ENCODE measurements at places on chromosomes 1 and 21. TPM values are rescaled to one million over a fixed set of nuclear protein-coding genes. Genes with fewer than 3 reads are reported as not detected.

The LAMC1 gene
- total RNA-seq, result 87.0 TPM

The ARTN gene
- total RNA-seq, result not detected

The LEFTY1 gene
- total RNA-seq, result not detected

The CELA3A gene
- not detected for total RNA-seq

The CD84 gene
- total RNA-seq, result 2.6 TPM

The TCHH gene
- 0.04 TPM for total RNA-seq

The GPR52 gene
- not detected for total RNA-seq

The HORMAD1 gene
- total RNA-seq, result 0.48 TPM

The SLC44A3 gene
- total RNA-seq, result 0.39 TPM

The LRRC40 gene
- 7.4 TPM for total RNA-seq

The CFHR3 gene
- total RNA-seq, result not detected

The CR1 gene
- total RNA-seq, result 1.8 TPM

The CYP4X1 gene
- 1.7 TPM for total RNA-seq

The WASF2 gene
- total RNA-seq, result 29.4 TPM

The ATP6V0B gene
- 105 TPM for total RNA-seq

The PLA2G2C gene
- not detected for total RNA-seq

The NID1 gene
- 22.2 TPM for total RNA-seq

The TAF5L gene
- 15.9 TPM for total RNA-seq

The B3GALT5 gene
- not detected for total RNA-seq

The SPRR4 gene
- not detected for total RNA-seq

The REG4 gene
- total RNA-seq, result not detected

The SLC5A9 gene
- total RNA-seq, result not detected

The ADAMTSL4 gene
- 37.9 TPM for total RNA-seq

The IFI16 gene
- total RNA-seq, result 12.6 TPM

The CHRM3 gene
- 0.02 TPM for total RNA-seq

The NBPF10 gene
- 2.4 TPM for total RNA-seq

The PCP4L1 gene
- not detected for total RNA-seq

The RNU1-4 gene
- 4,558 TPM for total RNA-seq

The S100A7A gene
- total RNA-seq, result not detected

The ID3 gene
- 66.8 TPM for total RNA-seq

The FALEC gene
- not detected for total RNA-seq
